Umbilical cord (tissue), 2 donors: ENCODE measurements at places on chromosomes 13 and 19. TPM values are rescaled to one million over a fixed set of nuclear protein-coding genes. Genes with fewer than 3 reads are reported as not detected.

ZSCAN5A gene
- 1.9 TPM for total RNA-seq

PHF11 gene
- 16.6 TPM for total RNA-seq

DNA sequence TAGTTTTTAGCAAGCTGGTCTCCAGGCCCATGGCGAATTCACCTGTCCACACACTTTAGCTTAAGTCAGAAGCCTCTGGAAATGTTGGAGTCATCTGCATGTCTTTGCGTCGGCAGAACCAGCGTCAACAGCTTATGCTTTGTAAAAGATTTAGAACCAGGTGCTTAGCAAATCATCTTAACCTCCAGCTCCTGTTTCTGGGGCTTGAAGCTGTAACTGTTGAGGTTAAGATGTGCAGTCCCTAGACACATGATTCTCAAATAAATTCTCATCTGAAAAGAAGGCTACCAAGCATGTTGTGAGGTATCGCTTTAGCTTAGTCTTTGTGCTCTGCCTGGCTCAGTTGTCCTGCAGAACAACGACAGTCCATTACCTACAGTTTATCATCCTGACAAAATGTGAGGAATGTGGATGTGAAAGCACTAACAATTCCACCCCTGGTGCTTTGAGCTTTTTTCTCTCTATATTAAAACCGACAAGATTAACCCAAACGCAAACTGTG lies 4.4 kb downstream of the EFNB2 start:
- peak; percentile 48 for DNase-seq

- peak; percentile 72 for DNase-seq
Measured at GRCh38 chr19:47226426-47227351, 4.3 kb downstream of the BBC3 start.

GRCh38 chr19:34985249-34986022 lies 14.7 kb upstream of the GRAMD1A start:
- peak; percentile 75 for DNase-seq

DNA sequence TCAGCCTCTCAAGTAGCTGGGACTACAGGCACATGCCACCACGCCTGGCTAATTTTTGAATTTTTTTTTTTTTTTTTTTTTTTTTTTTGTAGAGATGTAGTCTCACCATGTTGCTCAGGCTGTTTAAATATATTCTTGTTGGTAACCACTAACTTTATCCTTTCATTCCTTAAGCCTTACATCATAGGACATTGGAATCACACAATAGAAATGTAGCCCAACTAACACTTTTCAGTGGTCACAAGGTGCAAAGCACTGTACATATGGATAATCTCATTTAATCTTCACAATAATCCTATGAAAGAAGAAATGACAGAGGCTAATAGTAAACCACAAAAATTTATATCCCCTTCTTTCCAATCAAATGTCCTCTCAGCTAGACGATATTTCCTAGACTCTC lies 417.8 kb upstream of the DACH1 start:
- no peak for DNase-seq

SYCN gene
- total RNA-seq, result not detected

- no peak for DNase-seq
Measured at GRCh38 chr19:51651216-51651846, 4.7 kb upstream of the SIGLEC14 start.

ZNF132 gene
- 24.8 TPM for total RNA-seq

GRCh38 chr13:85970727-85971126 lies 171.5 kb upstream of the SLITRK6 start:
- DNase-seq, result peak; percentile 35

GRCh38 chr13:29935309-29935981 lies 85.0 kb upstream of the UBL3 start:
- no peak for DNase-seq

DNA sequence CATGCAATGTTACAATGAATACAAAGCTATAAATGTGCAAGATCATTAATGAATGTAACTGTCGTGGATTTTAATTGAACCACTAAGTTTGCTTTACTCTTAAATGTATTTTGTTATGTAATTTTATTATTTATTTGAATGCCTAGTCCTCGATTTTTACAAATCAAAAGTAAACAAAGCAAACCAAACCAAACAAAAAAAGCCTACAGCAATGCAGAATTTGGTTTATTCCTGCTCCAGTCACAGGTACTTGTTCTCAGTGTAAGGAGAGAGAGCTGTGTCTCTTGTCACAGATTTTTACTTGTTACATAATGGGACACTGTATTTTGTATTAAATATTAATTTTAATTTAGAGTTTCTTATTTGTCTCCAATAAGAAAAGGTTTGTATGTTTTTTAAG lies 584.3 kb upstream of the SLITRK6 start:
- no peak for DNase-seq

GRCh38 chr19:38155453-38155852 lies 68.6 kb downstream of the DPF1 start:
- DNase-seq, result peak; percentile 19

DNA sequence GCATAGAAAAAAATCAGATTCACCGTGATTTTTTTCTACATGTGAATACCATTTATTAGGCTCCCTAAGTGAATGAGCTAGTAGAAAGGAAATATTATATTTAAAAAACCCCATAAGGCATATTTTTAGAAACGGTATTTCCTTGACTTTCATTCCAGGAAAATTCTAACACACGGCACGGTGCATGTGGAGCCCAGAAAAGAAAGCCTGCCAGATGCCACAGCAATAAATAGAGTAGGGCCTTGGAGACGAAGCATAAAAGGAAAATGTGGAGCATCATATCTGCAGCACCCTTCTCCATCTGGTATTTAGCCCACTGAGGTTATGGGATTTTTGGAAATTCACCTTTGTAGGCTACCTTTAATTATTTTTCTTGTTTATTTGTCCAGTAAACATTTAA lies 314.4 kb downstream of the ENOX1 start:
- peak; percentile 45 for DNase-seq

- DNase-seq, result no peak
Measured at GRCh38 chr19:3632739-3633558, 6.4 kb upstream of the CACTIN start.

ACER1 gene
- not detected for total RNA-seq

MICOS13 gene
- total RNA-seq, result 18.8 TPM

DNA sequence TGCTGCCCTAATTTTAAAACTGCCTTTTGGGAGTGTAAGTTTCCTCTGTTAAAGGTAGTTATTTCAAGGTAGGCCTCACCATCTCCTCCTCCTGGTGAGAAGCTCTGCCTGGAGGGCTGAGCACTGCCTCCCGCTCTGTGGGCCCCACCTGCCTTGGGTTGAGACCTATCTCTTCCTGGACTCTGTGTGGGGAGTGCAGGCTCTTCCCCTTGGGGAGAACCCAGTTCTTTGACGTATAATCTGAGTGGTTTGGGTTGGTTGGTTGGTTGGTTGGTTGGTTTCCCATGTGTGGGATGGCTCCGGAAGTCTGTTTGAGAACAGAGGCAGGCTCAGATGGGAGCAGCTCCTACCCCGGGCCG lies 39.1 kb downstream of the ACTN4 start:
- DNase-seq, result no peak

- no peak for DNase-seq
Measured at GRCh38 chr19:46493236-46494145, 2.2 kb downstream of the PNMA8B start.

ELSPBP1 gene
- total RNA-seq, result not detected

ACP4 gene
- not detected for total RNA-seq

DNA sequence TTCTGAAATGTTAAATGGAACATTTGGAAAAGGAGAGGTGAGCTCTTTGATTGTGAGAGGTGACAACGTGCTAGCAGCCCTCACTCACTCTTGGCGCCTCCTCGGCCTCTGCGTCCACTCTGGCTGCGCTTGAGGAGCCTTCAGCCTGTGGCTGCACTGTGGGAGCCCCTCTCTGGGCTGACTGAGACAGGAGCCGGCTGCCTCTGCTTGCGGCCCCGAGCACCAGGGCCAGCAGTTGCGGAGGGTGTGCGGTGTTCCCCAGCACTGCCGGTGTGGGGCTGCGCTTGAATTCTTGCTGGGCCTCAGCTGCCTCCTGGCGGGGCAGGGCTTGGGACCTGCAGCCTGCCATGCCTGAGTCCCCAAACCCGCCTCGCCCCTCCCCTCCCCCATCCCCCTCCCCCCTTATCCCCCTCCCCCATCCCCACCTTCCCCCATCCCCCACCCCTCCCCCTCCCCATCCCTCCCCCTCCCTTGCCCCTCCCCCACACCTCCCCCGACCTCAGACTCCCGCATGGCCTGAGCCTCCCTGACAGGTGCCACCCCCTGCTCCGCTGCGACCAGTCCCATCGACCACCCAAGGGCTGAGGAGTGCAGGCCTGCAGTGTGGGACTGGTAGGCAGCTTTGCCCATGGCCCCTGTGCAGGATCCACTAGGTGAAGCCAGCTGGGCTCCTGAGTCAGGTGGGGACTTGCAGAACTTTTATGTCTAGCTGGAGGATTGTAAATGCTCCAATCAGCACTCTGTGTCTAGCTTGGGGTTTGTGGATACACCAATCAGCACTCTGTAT lies 411.0 kb downstream of the OLFM4 start:
- no peak for DNase-seq

FOSB gene
- 357 TPM for total RNA-seq

CEACAM20 gene
- not detected for total RNA-seq

GRCh38 chr13:32497589-32497988 lies 41.0 kb downstream of the N4BP2L2 start:
- no peak for DNase-seq

DNA sequence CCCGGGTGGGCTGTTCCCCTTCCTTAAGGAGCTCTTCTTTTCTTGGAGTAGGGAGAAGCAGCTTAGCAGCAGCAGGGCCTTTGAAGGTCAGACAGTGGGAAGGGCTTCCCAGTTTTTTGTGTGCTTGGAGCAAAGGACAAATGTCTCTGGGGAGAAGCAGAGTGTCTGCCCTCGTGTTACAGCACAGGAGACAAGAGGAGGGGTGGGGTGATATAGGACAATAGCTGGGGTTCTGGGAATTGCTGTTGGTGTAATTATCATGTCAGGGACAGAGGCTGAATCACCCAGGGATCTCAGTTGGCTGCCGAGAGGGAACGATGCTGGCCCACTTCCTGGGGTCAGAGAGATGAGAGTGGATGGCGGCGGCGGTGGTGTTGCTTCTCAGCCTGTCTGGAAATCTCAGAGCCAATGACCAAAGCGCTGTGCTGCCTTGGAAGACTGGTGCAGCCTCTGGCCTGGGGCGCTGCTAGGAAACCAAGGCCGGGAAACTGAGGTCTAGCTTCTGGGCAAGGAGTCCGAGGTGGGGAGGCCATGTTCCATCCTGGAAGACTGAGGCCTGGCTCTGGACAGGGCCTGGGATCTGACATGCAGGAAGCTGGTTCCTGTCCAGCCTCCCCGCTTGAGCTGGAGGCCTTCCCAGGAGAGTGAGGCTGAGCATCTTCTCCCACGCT lies 1.2 kb downstream of the INAFM1 start:
- no peak for DNase-seq

GRCh38 chr13:36801035-36801434 lies 18.0 kb upstream of the RFXAP start:
- DNase-seq, result no peak

SRRM5 gene
- total RNA-seq, result 0.24 TPM

FRY gene
- total RNA-seq, result 29.6 TPM

DNA sequence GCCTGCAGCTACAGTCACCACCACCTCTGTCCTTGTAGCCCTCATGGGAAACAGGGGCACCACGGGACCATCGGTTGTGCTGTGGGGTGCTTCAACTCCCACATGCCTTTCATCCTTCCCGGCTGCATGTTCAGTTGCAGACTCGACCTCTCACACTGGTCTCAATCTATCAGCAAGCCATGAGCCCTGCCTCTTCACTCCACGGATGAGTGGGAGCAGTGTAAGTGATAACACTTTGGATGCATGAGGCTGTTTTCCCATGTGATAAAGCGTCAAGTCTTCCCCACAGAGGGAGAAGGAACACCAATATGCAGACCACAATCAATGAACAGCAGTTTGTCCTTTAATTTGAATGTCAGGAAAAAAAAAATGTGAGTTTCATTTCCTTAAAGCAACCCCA lies 12.2 kb downstream of the SERP2 start:
- DNase-seq, result no peak

DYRK1B gene
- total RNA-seq, result 7.2 TPM
